ENCODE measurements at places on chromosomes 3 and 15. TPM values are rescaled to one million over a fixed set of nuclear protein-coding genes. Genes with fewer than 3 reads are reported as not detected.

The PIGBOS1 gene
- total RNA-seq = 10.2 TPM

The OXTR gene
- total RNA-seq = 0.10 TPM

GRCh38 chr3:115615001-115615814 is 8.1 kb upstream of the GAP43 start:
- H3K27me3 ChIP-seq = no peaks in the 10 kb centered on the region
- DNase-seq = no peak
- H3K4me3 ChIP-seq = no peak overlapping the region
- no peaks in the 10 kb centered on the region for H3K36me3 ChIP-seq

DNA sequence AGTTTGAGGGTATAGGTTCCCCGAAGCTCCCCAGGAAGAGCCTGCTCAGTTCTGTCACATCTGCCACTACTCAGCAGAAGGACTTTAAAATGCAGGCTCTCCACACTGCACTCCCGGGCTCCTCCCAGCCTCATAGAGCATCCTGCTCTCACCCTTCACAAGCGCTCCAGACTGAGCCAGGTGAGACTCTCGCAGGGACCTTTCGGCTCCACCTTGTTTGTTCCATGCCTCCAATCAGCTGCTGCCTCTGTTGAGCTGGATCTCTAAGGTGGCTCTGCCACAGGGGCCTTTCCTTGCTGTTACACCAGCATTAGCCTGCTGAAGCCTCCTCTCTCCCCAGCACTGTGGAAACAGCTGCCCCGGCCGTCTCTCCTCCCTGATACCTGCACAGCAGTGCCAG is 56.1 kb downstream of the SLCO3A1 start:
- peaks cover 2% of the 10 kb centered on the region for H3K36me3 ChIP-seq
- no peaks in the 10 kb centered on the region for H3K27me3 ChIP-seq
- H3K4me1 ChIP-seq = no peaks in the 10 kb centered on the region
- DNase-seq = no peak
- no peak overlapping the region for H3K4me3 ChIP-seq

DNA sequence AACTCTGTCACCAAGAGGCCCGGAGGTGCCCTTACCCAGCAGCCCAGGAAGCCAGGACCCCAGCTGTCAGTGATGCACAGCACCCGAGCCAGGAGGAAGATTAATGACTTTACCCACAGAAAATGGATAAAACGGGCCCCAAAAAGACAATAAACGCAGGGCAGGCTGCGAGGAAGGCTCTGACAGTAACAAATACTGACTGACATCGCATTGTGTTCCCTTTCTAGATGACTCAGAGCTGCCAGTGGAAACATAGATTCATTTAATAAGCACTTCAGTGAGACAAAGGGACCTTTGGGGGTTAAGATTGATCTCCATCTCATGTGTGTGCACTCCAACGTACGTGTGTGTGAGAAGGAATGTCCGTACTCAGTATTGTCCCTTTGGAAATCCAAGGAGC is 225.3 kb upstream of the PPP2R3A start:
- no peak overlapping the region for H3K4me3 ChIP-seq
- no peaks in the 10 kb centered on the region for H3K36me3 ChIP-seq
- no peak for DNase-seq
- H3K27ac ChIP-seq = no peak overlapping the region
- H3K27me3 ChIP-seq = no peaks in the 10 kb centered on the region

The ESYT3 gene
- total RNA-seq = not detected

DNA sequence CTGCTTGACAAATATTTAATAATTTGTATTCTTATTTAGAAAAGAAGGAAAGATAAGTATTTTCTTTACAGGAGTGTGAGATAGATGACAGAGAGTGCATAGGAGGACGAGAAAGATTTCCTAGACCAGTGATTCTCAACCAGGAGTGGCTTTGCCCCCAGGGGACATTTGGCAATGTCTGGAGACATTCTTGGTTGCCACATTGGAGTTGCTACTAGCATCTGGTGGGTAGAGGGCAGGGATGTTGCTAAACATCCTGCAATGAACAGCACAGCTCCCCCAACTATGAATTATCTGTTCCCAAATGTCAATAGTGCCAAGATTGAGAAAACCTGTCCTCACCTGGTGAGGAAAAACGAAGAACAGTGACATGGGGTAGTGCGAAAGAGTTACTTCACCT is 30.8 kb upstream of the MINAR1 start:
- no peaks in the 10 kb centered on the region for H3K36me3 ChIP-seq
- no peak overlapping the region for H3K4me3 ChIP-seq
- DNase-seq = no peak
- no peaks in the 10 kb centered on the region for H3K27me3 ChIP-seq
- no peaks in the 10 kb centered on the region for H3K4me1 ChIP-seq
- H3K27ac ChIP-seq = no peak overlapping the region

GRCh38 chr3:43053291-43053690 is 52.6 kb downstream of the POMGNT2 start:
- H3K36me3 ChIP-seq = no peaks in the 10 kb centered on the region
- H3K4me3 ChIP-seq = no peak overlapping the region
- no peak for DNase-seq
- H3K4me1 ChIP-seq = no peaks in the 10 kb centered on the region

The ASB14 gene
- not detected for total RNA-seq

The CDCP1 gene
- total RNA-seq = 0.44 TPM

GRCh38 chr3:39112113-39112512 is 4.6 kb downstream of the TTC21A start:
- DNase-seq = no peak
- peaks cover 3% of the 10 kb centered on the region for H3K4me1 ChIP-seq
- H3K27ac ChIP-seq = no peak overlapping the region
- H3K27me3 ChIP-seq = no peaks in the 10 kb centered on the region

The TWF2 gene
- total RNA-seq = 56.6 TPM

GRCh38 chr3:51401735-51402134 is 10.7 kb downstream of the RBM15B start:
- H3K27me3 ChIP-seq = no peaks in the 10 kb centered on the region
- no peak overlapping the region for H3K4me3 ChIP-seq
- no peak overlapping the region for H3K27ac ChIP-seq
- peaks cover 2% of the 10 kb centered on the region for H3K4me1 ChIP-seq

GRCh38 chr15:70783610-70784022 is 20.3 kb upstream of the UACA start:
- H3K27ac ChIP-seq = no peak overlapping the region
- H3K4me1 ChIP-seq = no peaks in the 10 kb centered on the region
- DNase-seq = no peak
- H3K36me3 ChIP-seq = no peaks in the 10 kb centered on the region
- no peak overlapping the region for H3K4me3 ChIP-seq

DNA sequence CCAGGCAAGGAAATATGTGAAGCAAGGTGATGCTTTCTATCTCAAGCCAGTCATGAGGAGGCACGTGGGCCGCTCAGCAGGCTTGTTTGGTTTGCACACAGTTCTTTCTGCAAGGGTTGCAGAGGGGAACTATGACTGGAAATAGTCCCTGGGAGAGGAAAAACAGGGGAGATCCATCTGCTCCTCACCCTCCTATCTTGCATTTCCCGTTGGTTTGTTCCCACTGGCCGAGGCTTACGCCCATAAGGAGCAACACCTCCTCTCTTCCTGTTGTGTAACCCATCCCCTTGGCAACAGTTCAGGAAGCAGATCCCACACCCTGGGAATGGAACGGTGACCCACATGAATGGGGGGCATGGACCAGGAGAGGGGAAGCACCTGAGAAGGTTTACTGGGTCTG is 72.1 kb upstream of the MAGI1 start:
- DNase-seq = no peak
- H3K4me3 ChIP-seq = no peak overlapping the region
- H3K36me3 ChIP-seq = no peaks in the 10 kb centered on the region
- no peak overlapping the region for H3K27ac ChIP-seq
- H3K4me1 ChIP-seq = no peaks in the 10 kb centered on the region

DNA sequence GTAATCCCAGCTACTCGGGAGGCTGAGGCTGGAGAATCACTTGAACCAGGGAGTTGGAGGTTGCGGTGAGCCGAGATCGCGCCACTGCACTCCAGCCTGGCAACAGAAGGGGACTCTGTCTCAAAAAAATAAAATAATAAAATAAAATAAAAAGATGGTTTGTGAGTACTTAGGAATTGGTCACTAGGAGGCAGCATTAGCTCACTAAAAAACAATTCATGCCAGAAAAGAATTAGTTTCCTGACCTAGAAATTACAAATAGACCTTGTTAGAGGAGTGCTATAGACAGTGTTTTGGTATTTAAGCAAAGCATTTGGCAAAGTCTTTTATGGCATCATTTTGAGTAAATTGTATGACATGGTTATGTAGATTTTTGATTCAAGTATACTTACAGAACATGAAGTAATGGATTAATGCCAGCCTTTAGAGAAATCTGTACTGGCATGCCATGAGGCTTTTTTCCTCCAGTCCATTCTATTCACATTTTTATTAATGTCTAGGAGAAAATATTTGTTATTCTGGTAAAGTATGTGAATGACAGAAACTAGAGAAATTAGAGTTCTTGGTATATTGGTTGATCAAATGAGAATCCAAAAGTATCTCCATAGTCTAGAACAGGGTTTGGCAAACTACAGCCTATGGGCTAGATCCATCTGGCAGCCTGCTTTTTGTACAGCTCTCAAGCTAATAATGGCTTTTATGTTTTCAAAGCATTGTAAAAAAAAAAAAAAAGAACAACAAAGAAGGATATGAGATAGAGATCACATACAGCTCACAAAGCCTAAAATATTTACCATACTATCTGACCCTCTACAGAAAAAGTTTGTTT is 81.6 kb downstream of the LRRC49 start:
- H3K36me3 ChIP-seq = no peaks in the 10 kb centered on the region
- DNase-seq = no peak
- H3K4me3 ChIP-seq = no peak overlapping the region
- no peaks in the 10 kb centered on the region for H3K4me1 ChIP-seq

The ACAP2 gene
- total RNA-seq = 64.5 TPM

DNA sequence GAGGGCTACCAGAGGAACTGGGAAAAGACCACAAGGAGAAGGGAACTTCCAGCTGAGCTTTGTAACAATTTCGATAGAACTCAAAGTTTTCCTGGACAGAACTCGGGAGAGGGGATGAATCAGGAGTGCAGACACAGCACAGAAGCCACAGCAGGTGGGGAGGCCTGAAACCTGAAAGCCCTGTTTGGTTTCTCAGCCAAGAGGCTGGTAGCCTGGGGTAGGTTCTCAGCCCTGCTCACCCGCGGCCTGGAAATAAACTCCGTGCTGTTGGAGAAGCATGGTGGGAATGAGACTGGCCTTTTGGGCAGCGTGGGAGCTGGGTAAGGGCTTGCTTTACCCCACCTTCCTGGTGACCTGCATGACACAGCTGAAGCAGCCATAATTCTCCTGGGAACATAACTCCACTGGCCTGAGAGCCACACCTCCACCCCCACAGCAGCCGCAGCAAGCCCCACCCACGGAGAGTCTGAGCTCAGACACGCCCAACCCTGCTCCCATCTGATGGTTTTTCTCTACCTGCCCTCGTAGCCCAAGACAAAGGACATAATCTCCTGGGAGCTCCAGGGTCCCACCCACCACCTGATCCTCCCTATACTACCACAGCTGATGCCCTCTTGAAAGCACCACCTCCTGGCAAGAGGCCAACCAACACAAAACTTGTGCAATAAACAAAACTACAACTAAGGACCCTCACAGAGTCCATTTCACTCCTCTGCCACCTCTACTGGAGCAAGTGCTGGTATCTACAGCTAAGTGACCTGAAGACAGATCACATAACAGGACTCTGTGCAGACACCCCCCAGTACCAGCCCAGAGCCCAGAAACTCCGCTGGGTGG is 52.5 kb upstream of the CHRM5 start:
- no peak overlapping the region for H3K27ac ChIP-seq
- no peaks in the 10 kb centered on the region for H3K4me1 ChIP-seq
- no peaks in the 10 kb centered on the region for H3K27me3 ChIP-seq
- no peak for DNase-seq
- H3K36me3 ChIP-seq = no peaks in the 10 kb centered on the region

DNA sequence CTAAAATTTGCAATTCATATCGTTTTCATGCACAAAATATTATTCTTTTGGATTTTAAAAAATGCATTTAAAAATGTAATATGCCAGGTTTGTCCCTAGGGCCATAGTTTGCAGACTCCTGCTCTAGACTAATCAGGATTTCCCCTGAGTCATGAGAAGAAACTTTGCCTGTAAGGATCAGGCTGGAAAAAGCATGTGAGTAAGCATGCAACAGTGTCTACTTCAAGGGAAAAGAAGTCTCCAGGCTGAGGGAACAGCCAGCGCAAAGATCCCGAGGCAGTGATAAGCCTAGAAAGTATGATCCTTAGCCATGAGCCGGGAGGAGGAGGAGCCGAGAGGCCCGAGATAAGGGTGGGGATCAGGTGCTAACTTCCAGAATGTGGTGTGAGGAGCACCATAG is 382.8 kb upstream of the CFAP20DC start:
- H3K27ac ChIP-seq = no peak overlapping the region
- no peak for DNase-seq
- H3K36me3 ChIP-seq = no peaks in the 10 kb centered on the region
- no peaks in the 10 kb centered on the region for H3K27me3 ChIP-seq
- H3K4me1 ChIP-seq = peaks cover 3% of the 10 kb centered on the region

GRCh38 chr15:79522656-79523055 is 90.5 kb downstream of the MINAR1 start:
- H3K27ac ChIP-seq = no peak overlapping the region
- peaks cover 5% of the 10 kb centered on the region for H3K27me3 ChIP-seq
- no peak for DNase-seq
- no peak overlapping the region for H3K4me3 ChIP-seq
- no peaks in the 10 kb centered on the region for H3K36me3 ChIP-seq

The GRAMD2A gene
- not detected for total RNA-seq

GRCh38 chr3:32391643-32392535 is at the start of gene CMTM7:
Gene CMTM7 (plus strand): TSS chr3:32391853. CDS start chr3:32391907, 54 bp downstream.
- peak; percentile 47 for DNase-seq
- peak within 1 kb of the TSS; percentile 72 for H3K4me3 ChIP-seq
- no peaks in the 10 kb centered on the region for H3K27me3 ChIP-seq
- peaks cover 7% of the 10 kb centered on the region for H3K4me1 ChIP-seq
- H3K27ac ChIP-seq = peak within 1 kb of the TSS; percentile 92

The MON1A gene
- total RNA-seq = 15.0 TPM

DNA sequence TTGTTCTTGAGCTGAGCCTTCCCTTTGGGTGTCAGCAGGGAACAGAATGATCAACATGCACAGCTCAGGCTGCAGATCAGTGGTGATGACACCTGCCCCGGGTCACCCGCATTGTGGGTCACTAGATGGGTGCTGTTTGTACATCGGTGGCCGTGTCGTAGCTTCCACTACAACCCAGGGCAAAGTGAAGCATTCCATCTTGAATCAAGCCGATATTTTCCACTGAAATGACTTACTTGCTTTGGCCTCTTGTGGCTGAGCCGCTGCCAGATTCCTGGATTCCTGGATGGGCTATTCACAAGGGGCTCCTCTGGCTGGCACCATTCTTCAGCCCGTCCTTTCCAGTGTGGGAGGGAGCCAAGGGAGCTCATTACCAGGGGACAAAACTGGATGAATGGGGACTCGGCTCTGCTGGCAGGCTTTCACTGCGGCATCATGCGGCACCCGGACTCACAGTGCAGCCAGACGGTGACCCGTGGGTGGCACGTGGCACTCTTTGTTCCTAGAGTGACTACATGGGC is 65.6 kb downstream of the SLCO3A1 start:
- H3K4me1 ChIP-seq = peaks cover 7% of the 10 kb centered on the region
- H3K27ac ChIP-seq = no peak overlapping the region
- no peak for DNase-seq
- peaks cover 10% of the 10 kb centered on the region for H3K36me3 ChIP-seq
- no peaks in the 10 kb centered on the region for H3K27me3 ChIP-seq
- H3K4me3 ChIP-seq = no peak overlapping the region

The PATL2 gene
- total RNA-seq = 43.5 TPM

All from T-cell (primary cell).